ENCODE measurements at places on chromosomes 1 and 21.

DNA sequence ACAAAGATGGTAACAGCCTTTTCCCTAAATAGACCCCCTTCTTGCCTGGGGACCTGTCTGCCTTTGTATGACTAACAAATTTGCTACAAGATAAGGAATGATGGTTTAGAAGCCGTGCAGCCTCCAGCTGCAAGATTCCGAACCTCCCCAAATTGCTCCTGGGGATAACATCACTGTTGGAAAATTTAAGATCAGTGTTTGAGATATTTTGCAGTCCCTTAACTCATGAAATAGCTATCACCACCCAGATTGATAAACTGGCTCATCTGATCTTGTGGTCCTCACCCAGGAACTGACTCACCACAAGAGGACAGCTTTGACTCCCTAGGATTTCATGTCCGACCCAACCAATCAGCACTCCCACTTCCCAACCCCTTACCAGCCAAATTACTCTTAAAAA lies 254.7 kb downstream of the USH2A start:
- DNase-seq = no peak

- DNase-seq = peak; percentile 23
Observed at GRCh38 chr1:151255381-151255780, 847 bp downstream of the PSMD4 start.

DNA sequence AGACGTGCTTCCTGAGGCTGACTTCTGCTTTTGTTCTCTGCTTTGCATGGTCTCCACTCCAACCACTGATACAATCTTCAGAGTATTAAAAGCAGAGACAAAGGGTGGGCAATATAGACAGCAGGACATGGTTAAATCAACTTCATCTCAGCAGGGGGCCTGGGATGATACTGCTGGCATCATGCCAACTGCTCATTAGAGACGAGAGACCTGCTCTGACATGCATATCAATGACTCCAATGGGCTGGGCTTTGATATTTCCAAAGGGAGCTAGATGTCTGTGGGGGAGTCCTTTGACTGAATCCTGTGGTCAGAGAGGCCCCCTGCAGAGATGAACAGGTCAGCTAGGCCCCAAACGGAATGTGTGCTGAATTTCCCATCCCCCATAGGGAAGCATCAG lies 106.6 kb downstream of the ACTL8 start:
- no peak for DNase-seq

DNA sequence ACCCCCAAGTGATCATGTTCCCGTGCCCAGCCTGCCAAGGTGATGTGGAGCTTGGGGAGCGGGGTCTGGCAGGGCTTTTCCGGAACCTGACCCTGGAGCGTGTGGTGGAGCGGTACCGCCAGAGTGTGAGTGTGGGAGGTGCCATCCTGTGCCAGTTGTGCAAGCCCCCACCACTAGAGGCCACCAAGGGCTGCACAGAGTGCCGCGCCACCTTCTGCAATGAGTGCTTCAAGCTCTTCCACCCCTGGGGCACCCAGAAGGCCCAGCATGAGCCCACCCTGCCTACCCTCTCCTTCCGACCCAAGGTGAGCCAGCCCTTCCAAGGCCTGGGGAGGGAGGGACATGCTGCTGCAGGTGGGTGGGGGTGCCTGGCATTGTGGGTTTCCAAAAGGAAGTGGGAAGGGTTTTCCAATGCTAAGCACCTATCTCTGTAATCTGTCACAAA lies 2.3 kb downstream of the TRIM46 start:
- DNase-seq = peak; percentile 49

GRCh38 chr1:100400404-100400803 lies 48.1 kb downstream of the CDC14A start:
- peak; percentile 69 for DNase-seq

DNA sequence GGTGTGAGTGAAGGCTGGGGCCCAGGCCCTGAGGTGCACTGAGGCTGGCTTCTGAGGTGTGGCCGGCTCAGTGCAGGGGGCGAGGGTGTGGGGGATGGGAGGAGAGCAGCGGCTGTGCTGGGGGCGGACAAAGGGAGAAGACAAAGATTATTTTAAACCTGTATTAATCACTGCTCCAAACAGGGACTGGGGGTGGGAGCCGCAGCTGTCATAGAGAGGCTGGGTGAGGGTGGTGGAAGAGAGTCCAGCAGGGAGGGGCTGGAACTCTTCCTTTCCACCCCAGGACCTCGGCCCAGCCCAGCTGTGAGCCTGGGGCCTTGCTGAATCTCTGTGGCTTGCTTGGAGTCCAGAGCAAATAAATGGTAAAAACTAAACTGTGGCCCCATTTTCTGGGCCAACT lies 106.9 kb downstream of the KCND3 start:
- DNase-seq = no peak

DNA sequence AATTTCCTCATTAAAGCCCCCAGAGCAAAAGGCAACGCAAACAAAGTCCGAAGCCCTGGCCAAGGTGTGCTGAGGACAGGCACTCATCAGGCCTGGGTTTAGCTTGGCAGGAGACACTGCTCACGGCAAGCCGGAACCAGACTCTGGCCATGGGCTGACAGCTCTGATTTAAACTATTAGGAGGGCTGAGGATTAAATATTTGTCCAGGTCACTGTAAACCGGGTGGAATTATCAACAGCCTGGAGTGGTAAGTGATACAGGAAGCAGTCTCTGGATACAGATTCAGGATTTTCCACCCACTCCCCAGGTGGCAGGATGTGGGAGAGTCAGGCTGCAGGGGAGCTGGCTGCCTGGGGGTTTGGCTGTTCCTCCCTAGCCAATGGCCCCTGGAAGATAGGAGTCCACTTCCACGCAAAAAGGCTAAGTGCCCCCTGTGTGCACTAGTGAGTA lies 42.4 kb downstream of the SLC66A1 start:
- no peak for DNase-seq

- no peak for DNase-seq
Observed at GRCh38 chr1:6805004-6805416, 19.8 kb downstream of the CAMTA1 start.

GRCh38 chr21:34595457-34595856 lies 19.5 kb downstream of the RCAN1 start:
- DNase-seq = no peak

DNA sequence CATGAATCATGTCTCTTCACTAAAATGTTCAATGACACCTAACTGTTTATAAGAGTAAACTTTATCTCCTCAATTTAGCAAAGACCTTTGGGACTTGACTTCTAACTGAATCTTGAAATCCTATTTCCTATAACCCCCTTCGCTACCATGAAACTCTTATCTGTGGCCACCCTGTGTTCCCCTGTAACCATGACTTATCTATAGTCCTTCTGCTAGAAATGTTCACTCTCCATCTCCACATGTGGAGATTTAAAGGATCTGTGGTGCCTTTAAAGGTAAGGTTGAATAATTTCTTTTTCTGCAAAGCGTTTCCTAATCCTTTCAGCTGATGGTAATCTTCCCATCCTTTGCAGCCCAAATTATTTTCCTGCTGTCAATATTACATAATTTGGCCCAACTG lies 436.3 kb upstream of the RUNX1 start:
- no peak for DNase-seq

GRCh38 chr1:62897788-62898187 lies 113.9 kb downstream of the ATG4C start:
- no peak for DNase-seq

GRCh38 chr1:231628207-231628876 lies 1.8 kb downstream of the DISC1 start:
- DNase-seq = peak; percentile 42

DNA sequence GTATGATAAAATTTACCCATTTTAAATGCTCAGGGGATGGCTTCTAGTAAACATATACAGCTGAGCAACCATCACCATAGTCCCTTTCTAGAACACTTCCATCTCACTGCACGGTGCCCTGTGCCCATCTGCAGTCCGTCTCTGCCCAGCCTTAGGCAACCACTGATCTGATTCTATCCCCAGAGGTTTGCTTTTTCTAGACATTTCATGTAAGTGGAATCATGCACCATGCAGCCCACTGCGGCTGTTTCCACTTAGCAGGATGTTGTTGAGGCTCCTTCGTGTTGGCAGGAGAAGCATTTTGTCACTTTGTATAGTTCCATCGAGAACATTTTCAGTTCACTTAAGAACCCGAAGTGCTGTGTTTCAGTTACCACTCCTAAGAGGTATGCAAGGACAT lies 27.8 kb upstream of the VAMP3 start:
- no peak for DNase-seq

- no peak for DNase-seq
Observed at GRCh38 chr1:172973424-172973823, 77.3 kb downstream of the TNFSF18 start.

GRCh38 chr1:22810378-22810777 lies 99.7 kb downstream of the EPHB2 start:
- no peak for DNase-seq

DNA sequence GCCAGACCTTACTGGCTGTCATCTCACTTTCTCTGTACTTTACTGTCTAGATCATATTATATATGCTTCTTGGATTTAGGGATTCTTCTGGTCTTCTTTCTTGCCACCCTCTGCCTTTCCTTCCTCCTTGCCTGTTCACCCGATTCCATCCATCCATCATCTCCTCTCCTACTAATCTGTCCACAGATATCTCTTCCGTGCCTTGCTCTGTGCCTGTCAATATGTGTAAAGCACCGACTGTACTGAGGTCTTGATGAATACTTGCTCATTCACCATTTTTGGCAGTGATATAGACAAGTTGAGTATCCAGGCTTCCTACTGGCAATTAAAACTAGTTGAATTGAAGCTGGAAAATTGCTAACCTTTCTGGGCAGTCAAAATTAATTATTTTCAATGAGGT lies 8.1 kb downstream of the FMN2 start:
- DNase-seq = no peak

DNA sequence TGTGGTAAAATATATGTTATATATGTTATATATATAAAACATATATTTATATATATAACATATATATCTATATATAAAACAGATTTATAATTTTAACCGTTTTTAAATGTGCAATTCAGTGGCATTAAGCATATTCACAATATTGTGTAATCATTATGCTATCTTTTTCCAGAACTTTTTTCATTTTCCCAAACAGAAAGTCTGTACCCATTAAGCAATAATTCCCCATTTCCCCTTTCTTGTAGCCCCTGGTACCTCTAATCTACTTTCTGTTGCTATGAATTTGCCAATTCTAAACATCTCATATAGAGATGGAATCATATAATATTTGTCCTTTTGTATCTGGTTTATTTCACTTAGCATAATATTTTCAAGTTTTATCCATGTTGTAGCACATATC lies 10.7 kb upstream of the ARHGEF11 start:
- DNase-seq = no peak

DNA sequence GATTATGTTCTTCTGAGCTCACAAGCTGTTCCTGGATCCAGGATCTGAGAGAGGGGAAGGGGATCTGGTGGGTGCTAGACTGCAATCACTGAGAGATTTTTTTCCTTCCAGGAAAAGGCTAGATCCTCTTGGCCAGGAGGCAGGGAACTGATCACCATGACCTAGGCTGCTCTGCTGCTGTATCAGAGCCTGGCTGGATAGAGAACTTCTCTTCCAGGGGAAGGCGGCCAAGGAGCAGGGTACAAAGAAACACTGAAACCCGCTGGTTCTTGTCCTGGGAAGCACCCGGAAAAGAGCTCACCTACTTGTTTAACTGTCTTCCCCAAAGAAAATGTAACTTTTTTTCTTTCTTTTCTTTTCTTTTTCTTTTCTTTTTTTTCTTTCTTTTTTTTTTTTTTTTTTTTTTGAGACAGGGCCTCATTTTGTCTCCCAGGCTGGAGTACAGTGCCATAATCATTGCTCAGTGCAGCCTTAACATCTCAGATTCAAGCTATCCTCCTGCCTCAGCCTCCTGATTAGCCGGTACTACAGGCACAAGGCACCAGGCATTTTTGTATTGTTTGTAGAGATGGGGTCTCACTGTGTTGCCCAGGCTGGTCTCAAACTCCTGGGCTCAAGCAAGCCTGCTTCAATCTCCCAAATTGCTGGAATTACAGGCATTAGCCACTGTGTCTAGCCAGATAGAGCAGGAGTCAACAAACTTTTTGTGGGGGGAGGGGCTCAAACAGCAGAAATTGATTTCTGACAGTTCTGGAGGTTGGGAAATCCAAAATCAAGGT lies 12.4 kb upstream of the RPS6KA1 start:
- DNase-seq = no peak

DNA sequence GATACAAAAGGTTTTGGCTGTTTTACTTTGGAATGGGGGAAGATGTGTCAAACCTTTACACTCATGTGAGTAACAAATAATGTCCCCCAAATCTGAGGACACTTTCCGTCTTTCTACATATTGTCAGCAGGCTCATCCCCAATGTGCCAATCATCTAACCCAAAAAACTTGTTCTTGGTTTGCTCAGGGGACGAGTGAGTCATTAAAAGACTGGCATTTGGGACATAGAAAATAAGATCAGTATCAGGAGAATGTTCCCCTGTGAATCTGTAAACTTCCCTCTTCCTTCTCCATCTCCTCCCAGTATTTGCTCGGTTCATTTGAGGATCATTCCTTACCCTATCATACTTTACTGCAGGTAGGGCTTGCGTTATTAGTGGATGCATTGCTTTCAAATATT lies 194.1 kb upstream of the RUNX1 start:
- no peak for DNase-seq

Measured in activated CD4-positive, alpha-beta T cell treated with anti-CD3 and anti-CD28 coated beads, Interleukin-2, Interleukin-6, amounts not matched to agents 100 ng/mL and 50 ng/mL, durations not matched to agents 16 hours and 8 hours (primary cell).